Stimulated activated CD8-positive, alpha-beta memory T cell treated with anti-CD3 and anti-CD28 coated beads, Interleukin-4, amount 100 ng/mL, for 24 hours (primary cell): ENCODE measurements at places on chromosomes 13 and 19.

DNA sequence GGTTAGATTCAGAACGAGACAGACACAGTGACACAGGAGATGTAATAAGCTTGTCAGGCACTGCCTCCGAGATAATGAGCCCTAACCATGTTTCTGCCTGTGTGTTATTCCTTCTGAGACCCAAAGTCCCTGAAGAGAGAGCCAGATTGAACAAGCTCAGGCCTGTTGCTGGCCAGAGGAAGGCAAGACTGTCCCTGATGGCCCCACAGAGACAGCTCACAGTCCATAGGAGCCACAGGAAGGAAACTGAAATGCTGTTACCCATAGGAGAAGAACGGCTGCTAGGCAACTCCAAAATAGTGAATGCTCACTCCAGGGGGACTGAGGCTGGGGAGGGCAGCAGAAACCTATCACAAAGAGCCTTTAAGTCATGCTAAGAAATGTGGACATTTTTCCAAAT lies 31.8 kb upstream of the RFXAP start:
- DNase-seq = no peak

- no peak for DNase-seq
Measured at GRCh38 chr13:110425444-110425780, 118.3 kb downstream of the COL4A2 start.

DNA sequence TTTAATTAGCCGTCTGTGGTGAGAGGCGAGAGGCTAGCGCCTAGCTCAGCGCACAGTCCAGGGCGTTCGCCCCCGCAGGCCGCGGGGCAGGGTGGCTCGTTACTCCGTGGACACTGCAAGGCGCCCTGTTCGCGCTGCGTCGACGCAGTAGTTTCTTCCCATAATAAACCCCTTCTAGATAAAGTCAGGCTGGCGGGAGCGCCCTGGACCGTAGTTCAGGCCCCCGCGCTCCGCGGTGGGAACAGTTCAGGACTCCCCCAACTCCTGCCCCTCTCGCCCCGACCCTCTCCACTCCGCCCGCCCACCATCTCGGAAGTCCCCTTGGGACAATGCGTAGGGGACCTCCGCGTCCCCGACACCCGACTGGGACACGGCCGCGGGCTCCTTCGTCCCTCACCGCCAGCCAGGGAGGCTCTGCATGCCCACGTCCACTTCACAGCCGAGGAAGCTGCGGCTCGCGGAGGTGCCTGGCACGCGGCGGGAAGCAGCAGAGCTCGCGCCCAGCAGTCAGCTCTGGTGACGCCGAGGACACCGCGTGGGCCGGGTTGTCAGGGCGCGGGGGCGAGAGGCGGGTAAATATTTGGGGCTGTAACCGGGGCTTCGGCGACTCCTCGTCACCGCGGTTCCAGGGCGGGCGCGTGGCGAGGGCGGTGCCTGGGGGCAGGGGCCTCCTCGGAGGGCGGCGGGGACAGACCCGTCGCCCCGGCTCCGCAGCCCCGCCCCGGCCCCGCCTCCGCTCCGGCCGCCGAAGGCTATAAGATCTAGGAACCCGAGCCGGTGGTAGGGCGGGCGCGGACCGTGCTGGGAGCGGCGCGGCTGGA lies at the start of gene RGCC:
RGCC (plus strand) TSS at position 783 of the 821 bp plus-strand sequence. CDS start 158 bp downstream, outside the sequence.
- DNase-seq = peak; percentile 93

GRCh38 chr19:4172861-4173473 lies 9.4 kb downstream of the SIRT6 start:
- peak; percentile 51 for DNase-seq

- DNase-seq = no peak
Measured at GRCh38 chr19:32219392-32219791, 126.0 kb upstream of the ZNF507 start.

- no peak for DNase-seq
Measured at GRCh38 chr19:17325881-17326594, 8.6 kb downstream of the ANO8 start.

GRCh38 chr13:26988059-26988769 lies 183.4 kb downstream of the USP12 start:
- no peak for DNase-seq
